RKO (cell line): ENCODE measurements at places on chromosomes 6 and 20.

GRCh38 chr6:44074439-44074812 lies 52.8 kb downstream of the MRPL14 start:
- peak; percentile 78 for DNase-seq

DNA sequence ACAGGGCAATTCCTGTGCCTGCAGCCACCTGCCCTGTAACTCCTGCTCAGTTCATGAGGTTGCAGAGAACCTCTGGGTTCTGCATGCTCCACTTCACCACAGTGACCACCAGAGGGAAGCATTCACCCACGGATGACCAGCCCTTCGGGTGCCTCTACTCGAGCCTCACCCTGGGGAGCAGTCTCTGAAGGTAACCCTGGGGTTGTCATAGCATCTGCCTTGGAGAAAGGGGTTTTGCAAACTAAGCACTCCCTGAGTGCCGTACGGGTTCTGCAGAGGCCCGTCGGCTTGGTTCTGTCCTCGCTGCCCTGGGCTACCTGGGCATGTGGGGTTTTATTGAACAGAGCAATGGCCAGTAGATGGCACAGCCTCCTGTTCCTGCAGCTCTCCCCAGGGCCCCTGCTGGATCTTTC lies 10.2 kb upstream of the CST5 start:
- peak; percentile 55 for DNase-seq

GRCh38 chr6:138512609-138513008 lies 13.3 kb upstream of the NHSL1 start:
- no peak for DNase-seq

DNA sequence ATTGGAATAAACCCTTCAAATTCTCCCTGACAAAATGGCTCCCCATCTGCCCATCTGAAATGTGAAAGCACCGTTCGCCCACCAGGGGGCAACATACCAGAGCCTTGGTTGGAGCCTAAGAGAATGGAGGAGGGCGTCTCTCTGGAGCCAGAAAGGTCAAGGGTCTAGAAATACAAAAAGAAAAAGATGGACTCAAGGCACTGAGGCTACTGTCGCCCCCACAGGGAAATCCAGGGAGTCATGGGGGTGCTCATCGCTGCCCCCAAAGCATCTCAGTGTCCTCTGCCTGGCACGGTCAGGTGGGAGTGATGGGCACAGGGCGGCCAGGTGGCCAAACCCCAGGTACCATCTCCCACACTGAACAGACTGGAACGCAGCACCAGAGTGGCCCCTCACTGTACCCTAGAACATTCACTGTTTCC lies 136.3 kb downstream of the ZMYND8 start:
- peak; percentile 28 for DNase-seq

GRCh38 chr6:85580878-85581267 lies 12.8 kb downstream of the SNX14 start:
- peak; percentile 31 for DNase-seq

DNA sequence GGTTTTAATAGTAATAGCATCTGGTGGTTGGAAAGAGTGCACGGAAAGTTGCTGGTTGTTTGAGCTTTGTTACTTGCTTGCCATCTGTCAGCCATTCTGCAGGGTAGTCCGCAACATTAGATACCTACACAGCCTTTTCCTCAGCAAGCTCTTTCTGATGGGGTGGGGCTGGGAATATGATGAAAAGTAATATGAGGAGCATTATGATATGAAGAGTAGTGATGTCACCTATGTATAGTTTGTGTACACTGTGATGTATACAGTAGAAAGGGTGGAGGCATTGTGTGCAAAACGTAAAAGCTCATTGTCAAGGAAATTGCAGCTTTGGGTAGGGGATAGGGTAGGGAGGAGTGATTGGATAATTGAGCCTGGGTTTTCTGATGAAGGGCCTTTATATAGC lies 16.1 kb downstream of the SCAF8 start:
- DNase-seq: no peak

GRCh38 chr6:63764318-63764916 lies 128.8 kb downstream of the PHF3 start:
- DNase-seq: peak; percentile 55

GRCh38 chr20:25369529-25369928 lies 21.1 kb downstream of the ABHD12 start:
- DNase-seq: no peak

DNA sequence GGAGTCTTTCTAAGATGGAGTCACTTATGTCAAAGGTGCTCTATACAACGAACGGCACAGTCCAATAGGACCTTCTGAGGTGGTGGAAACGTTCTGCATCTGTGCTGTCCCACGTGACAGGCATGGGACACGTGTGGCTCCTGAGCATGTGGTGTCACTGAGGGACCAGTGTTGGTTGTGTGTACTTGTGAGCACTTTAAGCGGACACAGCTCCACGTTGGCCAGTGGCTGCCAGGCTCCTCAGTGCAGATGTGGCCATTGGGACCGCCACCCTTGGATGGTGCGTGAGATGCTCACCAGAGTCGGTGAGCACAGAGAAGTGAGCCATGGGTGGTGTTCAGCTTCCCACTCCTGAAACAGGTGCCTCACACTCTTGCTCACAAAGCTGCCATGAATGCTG lies 110.0 kb downstream of the SYNDIG1 start:
- DNase-seq: no peak

GRCh38 chr6:109087661-109088264 lies 6.9 kb downstream of the SESN1 start:
- no peak for DNase-seq

DNA sequence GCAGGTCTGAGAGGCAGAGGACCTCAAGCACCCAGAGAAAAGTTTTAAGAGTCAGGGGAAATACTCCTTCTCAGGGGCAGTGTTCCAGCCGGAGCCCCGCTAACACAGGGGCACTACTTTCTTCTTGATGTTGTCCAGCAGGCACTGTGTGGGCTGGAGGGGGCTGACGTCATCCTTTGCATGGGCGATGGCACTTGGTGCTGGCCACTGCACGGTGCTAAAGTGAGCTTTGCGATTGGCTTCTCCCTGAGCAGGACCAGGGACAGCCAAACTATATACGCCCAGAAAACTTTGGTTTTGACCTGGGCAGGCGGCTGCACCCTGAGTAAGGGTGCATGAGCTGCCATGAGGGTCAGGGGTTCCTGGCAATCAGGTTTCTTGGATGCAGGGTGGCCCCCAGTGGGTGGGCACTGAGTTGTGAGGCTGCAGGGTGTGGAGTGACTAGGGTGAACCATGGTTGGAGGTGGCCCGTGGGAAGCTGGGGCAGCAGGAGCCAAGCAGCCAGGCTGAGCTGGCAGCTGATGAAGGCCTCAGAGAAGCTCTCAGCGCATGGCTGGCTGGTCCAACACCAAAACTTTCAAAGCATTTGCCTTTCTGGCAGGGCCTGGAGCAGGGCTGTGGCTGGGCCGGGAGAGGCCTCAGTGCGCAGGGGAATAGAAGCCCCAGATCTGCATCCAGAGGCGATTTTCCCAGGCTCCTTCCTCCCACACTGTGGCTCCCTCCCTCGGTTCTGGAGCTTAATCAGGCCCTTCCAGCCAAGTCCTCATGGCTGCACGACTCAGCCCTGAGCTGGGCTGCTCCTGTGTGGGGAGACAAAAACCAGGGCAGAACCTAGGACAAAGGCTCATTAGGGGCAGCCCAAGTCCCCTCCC lies 18.3 kb downstream of the MRPS18A start:
- peak; percentile 58 for DNase-seq

GRCh38 chr6:111129013-111129412 lies 41.7 kb downstream of the SLC16A10 start:
- DNase-seq: no peak

- no peak for DNase-seq
These were observed 303.0 kb upstream of the GJE1 start for GRCh38 chr6:141829566-141830360.

DNA sequence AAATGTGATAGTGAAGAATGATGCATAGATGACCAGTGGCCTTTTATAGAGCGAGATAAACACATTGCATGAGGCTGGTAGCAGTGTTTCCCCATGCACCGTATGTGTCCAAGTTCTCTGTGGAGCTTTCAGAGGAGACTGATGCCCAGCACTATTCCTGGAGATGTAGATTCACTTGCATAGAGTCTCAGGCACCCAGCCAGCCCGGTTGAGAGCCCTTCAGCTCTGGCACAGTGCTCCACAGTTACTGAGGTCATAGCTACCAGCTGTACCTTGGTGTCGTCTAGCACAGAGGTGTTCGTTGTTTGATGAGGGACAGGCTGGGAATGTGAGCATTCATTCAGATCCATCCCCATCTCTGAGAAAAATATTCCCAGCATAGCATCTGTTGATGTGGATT lies 328.9 kb downstream of the FARS2 start:
- DNase-seq: no peak

GRCh38 chr6:107116328-107116892 lies 1.1 kb upstream of the BEND3 start:
- peak; percentile 48 for DNase-seq

- DNase-seq: peak; percentile 66
These were observed 121.0 kb downstream of the UST start for GRCh38 chr6:148867862-148868261.

GRCh38 chr20:4585758-4586157 lies 136.0 kb upstream of the PRND start:
- DNase-seq: no peak

GRCh38 chr20:10940941-10941340 lies 267.1 kb upstream of the JAG1 start:
- no peak for DNase-seq

GRCh38 chr6:46773201-46773855 lies 19.9 kb upstream of the MEP1A start:
- DNase-seq: no peak

- no peak for DNase-seq
These were observed 38.6 kb downstream of the PREP start for GRCh38 chr6:105364243-105364642.

GRCh38 chr6:84847390-84848160 lies 83.2 kb upstream of the TBX18 start:
- DNase-seq: no peak

GRCh38 chr6:128415387-128415786 lies 105.0 kb downstream of the PTPRK start:
- DNase-seq: no peak

DNA sequence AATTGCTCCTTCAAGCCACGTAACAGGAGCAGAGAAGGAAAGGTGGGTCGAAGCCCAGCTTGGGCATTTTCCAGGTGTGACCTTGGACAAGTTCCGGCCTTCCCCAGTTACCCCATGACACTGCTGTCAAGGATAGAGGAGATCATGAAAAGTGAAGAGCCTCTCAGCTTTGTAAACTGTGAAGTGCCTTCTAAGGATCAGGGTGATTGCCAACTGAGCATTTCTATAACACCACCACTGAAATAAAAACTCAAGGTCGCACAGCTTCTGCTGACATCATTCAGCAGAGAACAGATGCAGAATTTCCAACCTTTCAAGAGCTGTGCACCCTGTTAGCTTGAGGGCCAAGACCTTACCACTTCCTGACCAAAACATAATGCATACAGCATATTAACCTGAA lies 24.0 kb upstream of the ZMYND8 start:
- no peak for DNase-seq

- DNase-seq: no peak
These were observed 24.2 kb downstream of the MDGA1 start for GRCh38 chr6:37673436-37673835.

DNA sequence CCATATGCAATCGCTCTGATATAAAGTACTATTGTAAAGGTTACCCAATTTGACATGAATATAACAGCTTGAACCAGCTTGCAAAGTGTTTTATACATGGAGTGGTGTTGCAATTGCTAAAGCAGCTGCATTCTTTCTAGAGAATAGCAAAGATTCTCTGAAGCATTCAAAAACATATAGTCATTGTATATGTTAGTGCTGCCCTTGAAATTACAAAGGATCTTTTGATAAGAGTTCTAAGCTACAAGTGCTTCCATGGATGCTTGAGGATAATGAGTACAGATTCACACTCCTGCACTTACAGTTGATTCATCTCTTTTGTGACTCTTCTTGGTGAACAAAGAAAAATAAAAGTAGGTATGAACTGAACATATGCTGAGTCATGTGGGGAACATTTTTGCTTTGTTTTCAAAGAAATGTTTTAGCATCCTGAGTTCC lies 175.7 kb downstream of the ALDH8A1 start:
- no peak for DNase-seq

- DNase-seq: no peak
These were observed 33.3 kb upstream of the ECHDC1 start for GRCh38 chr6:127376685-127377084.

GRCh38 chr6:148708707-148709106 lies 38.1 kb upstream of the UST start:
- DNase-seq: no peak

DNA sequence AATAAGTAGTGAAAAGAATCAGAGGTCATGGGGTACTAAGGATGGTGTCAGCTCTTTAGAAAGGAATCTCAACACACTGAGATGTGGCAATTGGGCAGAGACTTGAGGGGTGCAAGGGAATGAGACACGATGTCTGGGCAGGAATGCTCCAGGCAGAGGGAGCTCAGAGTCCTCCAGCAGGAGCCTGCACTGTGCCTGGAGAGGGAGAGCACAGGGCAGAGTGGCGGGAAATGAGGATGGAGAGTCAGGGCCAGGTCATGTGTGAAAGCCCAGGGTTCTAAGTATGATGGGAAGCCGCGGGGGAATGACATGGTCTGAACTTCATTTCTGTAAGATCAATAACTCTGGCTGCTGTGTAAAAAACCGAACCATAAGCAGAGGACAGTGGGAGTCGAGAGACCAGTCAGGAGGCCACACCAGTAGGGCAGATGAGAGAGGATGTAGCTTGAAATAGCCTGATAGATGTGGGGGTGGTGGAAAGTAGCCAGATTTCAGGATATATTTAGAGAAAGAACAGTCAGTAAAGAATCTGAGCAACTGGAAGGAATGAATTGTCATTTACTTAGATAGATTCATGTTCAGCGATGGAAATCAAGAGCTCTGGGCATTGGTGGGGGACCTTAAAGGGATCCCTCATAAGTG lies 133.4 kb upstream of the DTNBP1 start:
- DNase-seq: no peak

DNA sequence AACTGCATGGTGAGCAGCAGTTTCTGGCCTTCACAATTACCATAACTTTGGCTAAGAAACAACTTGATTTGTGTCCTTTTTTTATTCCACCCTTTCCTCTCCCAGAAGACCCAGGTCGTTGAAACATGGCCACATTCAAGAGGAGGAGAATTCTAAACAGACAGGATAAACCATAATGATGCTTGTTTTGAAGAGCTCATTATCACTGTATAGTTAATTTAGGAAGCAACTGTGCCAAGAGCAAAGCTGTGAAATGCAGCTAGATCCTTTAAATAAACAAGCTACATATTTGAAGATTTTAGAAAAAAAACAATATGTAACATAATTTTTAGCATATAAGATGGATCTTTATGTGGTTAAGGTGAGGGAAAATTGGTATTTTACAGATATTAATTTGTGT lies 104.5 kb downstream of the KLHL32 start:
- DNase-seq: no peak

- DNase-seq: no peak
These were observed 50.5 kb upstream of the GCM1 start for GRCh38 chr6:53199156-53199555.
